ENCODE measurements at places on chromosomes 3 and 15.

DNA sequence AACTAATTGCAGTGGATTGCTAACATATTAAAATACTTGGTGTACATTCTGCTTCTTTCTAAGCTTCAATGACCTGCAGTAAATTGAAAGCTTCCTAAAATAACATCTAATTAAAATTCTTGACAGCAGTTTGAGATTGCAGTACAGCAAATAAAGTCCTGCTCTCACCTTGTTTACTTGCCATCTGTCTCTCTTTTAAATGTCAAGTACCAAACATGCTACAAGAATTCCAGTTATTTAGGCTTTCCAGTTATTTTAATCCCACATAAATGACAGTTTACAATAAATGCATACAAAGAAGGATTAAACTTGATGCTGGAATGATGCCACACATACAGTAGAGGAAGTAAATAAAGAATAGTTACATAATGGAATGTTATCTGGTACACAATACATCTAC lies 33.2 kb downstream of the CBLB start:
- DNase-seq, result no peak

DNA sequence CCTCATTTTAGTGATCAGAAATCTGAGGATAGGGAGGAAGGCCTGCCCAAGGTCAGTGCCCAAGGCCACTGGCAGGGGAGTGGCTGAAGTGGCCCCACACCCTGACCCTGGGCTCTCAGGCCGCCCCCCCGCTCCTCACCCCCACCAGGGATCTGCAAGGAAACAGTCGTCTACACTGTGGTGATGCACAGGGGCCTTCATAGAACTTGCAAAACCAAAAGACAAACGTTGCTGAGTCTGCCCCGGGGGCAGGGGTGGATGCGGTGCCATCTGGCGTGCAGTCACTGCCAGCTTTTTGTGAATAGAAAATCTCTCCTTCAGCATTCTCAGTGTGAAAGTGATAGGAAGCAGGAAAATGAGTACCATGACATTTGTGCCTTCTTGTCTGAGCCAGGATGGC lies 41.3 kb downstream of the WHAMM start:
- DNase-seq, result no peak

DNA sequence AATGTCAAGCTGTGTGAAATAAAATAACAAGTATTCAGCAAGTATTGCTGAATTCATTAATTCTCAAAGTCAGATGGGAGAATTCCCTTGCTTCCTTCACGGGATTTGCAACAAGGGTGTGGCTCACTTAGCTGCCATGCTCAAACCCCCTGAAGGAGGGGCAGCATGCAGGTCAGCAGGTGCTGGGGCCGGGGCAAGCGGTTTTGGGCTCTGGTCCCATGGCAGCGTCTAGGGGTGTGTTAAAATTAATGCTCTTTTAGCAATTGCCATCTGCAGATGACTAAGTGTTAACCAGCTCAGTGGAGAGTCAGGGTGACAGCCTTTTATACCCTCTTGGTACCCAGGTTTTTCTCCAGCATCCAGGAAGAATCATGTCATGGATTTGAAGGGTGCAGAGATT lies 40.0 kb upstream of the RBMS3 start:
- no peak for DNase-seq

GRCh38 chr15:94924971-94925598 lies 693.7 kb downstream of the MCTP2 start:
- no peak for DNase-seq

DNA sequence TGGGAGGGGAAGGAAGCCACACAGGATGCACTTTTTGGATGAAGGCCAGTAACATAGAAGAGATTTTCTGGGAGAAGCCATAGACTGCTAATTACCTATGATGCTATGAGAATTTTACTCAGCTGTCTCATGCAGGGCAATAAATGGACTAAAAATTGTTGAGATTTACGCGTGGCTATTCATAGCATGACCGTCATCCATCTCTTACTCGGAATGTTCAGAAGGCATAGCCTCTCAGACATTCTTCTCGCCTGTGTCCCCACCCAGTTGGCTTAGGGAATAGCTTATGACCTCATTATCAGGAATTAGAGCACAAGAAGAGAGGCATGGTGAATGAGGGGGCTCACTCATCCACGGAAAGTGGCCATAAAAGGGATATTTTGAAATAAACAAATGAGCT lies 107.9 kb upstream of the ATP10A start:
- DNase-seq, result no peak

DNA sequence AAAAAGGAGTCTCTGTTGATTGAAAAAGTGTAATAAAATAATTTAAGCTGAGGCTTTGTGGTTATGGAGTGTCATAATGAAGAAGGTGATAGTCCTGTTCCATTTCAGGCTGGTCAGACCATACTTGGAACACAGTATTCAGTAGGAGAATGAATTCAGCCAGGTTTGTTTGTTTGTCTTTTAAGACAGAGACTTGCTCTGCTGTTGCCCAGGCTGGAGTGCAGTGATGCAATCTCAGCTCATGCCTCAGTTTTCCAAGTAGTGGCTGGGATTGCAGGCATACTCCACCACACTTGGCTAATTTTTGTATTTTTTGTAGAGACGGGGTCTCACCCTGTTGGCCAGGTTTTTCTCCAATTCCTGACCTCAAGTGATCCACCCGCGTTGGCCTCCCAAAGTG lies 33.5 kb downstream of the IQGAP1 start:
- no peak for DNase-seq

DNA sequence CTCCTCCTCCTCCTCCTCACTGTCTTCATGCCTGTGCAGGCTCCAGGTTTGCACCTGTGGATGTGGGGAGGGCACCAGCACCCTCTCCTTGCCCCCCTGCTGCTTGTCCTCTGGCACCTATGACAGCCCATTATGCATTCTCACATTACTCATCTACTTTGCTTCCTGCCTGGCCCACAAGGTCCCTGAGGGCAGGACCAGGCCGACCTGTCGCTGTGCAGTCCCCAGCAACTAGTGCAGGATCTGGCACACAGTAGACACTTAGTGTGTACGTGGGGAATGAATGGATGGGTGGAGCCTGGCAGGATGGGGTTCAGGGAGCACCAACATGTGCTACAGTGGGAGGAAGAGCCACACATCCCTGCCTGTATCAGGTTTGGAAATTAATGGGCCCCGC lies 58.3 kb upstream of the TMEM115 start:
- DNase-seq, result no peak

- no peak for DNase-seq
Observed at GRCh38 chr3:129195731-129196256, 12.1 kb upstream of the CNBP start.

DNA sequence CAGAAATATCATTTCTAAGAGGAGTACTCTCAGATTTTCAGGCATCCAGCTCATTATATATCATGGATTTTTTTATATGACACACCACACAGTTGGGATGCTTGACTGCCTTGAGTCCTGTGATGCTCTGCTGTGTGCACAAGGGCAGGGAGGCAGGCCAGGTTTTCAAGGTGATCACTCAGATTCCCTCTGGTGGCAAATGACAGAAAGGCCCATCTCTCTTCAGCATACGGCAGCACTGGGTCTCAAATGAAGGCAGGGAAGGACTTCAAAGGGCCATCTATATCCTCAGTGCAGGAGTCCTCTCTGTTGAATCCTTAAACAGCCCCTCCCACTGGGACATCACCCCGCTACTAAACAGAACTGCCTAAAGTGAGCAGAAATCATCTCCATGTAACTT lies 54.8 kb upstream of the MYO5C start:
- DNase-seq, result no peak

DNA sequence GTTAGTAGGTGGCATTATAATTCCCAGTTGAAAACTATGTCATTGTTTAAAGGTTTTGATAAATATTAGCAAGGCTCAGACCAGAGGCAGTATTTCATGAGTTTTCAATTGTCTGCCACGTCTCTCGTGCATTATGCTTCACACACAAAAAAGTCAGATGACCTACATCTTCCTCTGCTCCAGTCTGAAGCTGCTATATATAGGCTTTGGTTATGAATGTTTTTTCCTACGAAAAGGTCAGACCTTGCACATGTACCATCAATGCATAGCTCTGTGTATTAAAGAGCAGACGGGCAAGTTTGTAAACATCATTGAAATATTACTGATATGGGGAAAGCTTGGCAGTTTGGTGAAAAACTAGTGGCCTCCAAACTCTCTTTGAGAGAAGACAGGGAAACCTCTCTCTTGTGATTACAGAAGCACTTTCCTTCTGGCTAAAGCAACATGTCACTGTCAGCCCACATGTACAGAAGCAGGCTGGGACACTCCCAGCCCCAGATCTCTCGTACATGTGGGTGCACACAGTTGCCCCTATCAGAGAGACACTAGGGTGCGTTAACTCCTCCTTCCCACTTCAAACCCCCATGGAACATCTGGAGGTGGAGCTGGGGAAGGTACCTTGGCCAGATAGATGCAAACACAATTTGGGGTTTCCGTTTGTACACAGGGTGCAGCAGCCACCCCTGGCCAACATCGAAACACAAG lies 184.0 kb upstream of the BCL6 start:
- DNase-seq, result no peak

DNA sequence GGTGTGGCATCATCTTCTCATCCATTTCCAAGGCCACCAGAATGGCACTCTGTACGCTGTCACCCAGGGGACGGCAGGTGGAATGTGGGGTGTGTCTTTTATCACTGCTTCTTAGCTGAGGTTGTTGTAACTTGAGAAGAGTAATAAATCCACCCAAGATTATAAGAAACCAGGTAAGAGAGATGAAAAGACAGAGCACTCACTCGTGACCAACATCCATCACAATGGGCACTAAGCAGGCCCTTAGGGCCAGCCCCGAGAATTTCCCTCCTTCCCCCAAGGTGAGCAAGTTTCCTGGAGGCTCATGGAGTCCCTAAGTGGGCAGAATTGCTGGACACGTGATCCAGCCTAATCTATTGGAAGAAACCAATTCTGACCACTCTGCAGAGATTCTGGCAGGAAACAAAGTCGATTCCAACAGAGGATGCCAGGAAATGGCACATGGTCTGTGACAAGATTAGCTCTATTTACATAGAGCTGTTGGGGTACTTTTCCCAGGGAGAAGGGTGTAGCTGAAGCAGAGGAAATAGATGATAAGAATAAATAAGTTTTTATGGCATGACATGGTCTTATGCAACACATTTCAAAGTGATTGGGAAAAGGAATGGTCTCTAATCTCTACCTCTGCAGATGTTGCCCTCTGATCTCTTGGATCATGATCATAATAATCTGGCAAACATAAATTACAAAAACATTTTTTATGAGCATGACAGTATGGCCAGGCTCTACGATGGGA lies 22.5 kb downstream of the SLC6A20 start:
- DNase-seq, result no peak

GRCh38 chr3:48208076-48208475 lies 15.2 kb upstream of the CAMP start:
- no peak for DNase-seq

DNA sequence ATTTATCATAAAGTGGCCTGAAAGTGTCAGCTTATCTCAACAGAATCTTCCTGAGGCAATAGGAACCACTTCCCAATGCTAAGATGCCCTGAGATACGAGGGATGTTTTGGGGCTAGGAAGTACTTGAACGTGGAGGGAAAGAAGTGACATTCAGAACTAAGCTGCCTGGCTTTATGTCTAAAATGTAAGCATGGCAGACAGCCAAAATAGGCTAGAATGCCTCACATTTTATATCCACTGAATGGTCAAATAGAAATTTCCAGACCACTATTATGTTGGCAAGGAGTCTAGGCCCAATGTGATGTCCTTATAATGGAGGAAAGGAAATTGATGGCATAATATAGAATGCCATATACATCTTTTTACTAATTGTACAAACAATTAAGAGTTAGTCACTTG lies 154.9 kb downstream of the PEX5L start:
- peak; percentile 6 for DNase-seq

GRCh38 chr3:14599488-14599887 lies 52.1 kb upstream of the CCDC174 start:
- no peak for DNase-seq

GRCh38 chr3:127458696-127459604 lies 131.6 kb downstream of the TPRA1 start:
- DNase-seq, result no peak

GRCh38 chr15:54859982-54860381 lies 336.8 kb downstream of the RSL24D1 start:
- DNase-seq, result no peak

DNA sequence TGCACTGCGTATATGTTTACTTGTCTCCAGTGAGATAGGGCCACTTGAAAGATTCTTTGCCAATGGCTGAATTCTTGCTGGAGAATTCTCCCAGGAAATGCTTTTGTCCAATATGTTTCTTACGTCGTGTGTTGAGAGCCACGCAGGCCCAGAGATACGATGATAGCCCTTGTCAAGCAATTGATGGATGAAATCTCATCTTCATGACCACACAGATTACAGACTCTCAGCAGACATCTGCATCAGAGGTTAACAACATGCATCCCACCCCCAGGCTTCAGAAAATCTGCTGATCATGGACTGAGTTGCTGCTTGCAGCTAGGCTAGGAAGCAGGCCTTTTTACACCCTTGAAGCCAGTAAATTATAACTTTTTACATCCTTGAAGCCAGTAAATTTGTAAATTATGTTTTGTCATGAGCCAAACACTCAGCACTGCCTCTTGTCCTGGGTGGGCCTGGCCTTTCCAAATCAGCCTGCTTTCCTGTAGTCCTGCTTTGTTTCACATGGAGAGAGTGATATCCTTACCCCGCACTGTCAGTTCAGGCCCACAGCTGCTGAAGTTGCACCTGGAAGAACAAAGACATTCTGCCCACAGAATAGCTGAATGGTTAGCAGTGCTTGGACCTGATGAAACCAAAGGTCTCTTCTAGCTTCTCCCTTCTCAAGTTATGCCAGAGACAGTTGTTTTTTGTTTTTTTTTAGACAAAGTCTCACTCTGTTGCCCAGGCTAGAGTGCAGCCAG lies 84.4 kb downstream of the GPR156 start:
- no peak for DNase-seq

DNA sequence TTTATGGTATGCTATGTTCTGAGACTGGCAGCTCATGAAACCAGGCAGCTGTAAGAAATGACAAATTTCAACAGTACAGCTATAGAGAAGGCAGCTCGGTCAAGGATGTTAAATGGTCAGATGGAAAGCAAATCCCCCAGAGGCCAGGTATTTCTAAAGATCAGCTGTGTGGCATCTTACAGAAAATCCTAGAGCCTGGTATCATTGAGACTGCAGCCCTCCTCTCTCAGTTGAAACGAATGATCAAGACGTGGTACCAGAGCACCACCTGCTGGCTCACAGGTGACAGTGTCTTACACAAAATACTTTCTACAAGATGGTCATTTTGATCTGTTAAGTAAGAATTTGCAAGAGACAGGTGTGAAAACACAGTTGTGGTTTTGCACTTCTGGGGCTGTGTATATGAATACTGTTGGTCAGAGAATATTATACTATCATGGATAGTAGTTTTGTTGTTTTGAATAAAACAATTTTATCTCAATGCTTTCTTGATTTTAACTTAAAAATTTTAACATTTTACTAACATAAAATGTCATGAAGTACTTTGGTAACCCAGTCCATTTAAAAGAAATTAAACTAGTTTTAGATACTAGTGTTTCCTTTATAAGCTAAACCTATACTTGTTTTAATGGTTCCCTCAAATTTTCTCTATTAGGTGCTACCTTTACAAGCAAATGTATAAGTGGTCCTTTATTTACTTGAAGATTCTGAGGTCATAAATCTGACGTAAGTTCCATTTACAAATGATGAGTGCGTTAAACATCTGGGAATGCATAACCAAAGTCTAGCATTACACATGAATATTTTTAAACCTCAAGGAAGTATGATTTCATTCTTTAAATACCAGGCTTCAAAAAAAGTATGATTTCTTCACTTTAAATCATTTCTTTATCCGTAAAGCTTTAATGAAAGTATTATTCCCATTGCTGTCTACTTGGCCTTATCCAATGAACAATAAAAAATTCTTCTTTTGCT lies 121.8 kb downstream of the PDZRN3 start:
- peak; percentile 50 for DNase-seq

Data from NCI-H1092 (cell line).